ENCODE measurements at places on chromosomes 11 and 22.

GRCh38 chr11:120098503-120099020 is 39.4 kb downstream of the TRIM29 start:
- DNase-seq, result no peak

DNA sequence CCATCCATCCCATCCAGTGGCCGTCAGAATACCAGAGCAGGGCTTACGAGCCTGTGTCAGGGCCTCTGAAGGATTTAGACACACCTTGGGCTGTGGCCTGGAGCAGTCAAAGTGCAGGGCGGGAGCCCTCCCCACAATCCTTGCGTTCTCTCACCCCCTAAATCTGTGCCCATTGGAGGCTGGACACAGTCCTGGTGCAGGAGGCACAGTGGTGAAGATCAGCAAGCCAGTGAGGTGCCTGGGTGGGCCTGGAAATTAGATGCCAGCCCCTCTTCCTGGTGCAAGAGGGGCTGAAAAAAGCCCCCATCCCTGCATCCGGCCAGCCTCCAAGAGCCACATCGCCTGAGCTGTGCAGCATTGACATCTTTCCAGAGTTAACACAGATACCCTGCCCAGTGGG is 1045.8 kb downstream of the TBC1D22A start:
- no peak for DNase-seq

DNA sequence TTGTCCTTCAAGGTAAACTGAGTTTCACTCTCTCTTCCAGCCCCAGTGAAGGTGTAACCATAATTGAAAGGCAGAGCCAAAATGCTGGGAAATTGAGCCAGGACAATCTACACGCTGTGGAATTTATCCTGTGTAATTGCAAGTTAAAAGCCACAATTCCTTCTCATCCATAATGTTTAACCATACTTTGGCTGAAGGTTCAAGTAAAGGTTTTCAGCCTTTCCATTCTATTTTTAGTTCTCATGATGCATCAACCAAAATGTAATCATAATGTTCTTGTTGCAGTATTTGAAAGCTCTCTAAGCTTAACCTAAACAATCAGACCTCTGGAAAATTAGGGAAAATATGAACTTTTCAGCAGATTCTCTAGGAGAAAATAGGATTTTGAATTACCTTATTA is 14.0 kb upstream of the ARHGAP42 start:
- no peak for DNase-seq

DNA sequence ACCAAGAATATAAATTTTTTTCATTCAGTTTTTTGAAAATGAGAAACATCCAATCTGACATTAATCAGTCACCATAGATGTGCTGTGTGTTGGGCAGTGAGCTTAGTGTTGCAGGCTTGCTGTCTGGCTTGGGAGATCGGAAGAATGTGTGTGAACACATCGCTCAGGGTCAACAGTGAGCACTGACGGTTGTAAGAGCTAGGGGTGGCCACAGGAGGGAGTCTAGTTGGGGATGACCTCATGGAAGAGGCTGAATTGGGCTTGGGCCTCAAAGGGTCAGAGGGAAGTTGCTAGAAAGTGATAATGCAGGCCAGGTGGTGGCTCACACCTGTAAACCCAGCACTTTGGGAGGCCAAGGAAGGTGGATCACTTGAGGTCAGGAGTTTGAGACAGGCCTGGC is 375.4 kb downstream of the DDX10 start:
- DNase-seq, result no peak

GRCh38 chr11:102632026-102632425 is 6.9 kb upstream of the MMP20 start:
- no peak for DNase-seq

DNA sequence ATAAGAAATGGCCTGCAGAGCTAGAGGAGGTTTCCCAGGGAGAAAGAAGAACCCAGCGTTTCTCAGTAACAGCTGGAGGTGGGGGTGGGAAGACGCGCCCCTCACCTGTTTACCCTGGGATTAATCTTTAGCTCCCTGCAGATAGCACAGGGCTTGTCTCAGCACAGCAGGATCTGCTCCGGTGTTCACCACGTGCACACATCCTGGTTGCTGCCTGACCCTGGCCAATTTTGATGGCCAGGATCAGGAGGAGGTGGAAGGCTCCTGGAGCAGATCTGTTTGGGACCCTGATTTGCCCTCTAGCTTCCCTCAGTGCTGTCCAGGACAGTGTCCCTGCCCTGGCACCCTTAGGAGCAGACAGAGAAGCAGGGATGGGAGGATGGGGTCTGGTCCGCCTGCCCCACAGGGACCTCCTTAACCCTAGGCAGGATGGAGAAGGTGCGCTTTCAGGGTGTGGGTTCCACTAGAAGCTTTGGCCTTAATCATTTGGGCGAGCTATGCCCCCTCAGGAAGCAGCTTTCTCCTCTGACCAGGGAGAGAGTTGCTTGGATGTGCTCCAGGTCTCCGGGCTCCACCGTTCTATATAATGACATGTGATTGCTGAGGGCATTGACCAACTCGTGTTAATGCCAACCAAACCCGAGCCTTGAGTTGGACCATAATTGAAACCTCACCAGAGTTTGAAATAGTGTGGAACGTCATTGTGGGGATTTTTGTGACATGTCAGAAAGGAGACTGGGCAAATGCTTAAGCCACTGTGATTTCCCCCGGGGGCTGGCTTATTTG is 19.3 kb downstream of the UPB1 start:
- no peak for DNase-seq

DNA sequence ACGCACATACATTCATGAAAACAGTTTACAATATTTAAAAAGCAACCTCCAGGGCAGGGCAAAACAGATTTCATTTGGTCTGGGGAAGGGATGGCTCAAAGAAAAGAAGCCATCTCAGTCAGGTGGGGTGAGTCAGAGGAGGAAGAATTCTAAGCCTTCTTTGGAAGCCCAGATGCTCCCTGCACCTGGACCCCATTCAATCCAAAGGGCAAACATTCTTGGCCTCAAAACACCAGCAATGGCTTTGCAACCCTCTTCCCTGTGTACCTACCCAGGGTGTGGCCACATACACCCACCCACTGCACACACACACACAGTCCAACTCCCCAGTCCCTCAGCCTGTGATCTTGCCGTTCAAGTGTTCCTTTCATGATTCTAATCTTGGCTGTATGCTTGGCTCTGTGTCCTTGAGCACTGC is 2.0 kb downstream of the KCNE3 start:
- DNase-seq, result no peak

DNA sequence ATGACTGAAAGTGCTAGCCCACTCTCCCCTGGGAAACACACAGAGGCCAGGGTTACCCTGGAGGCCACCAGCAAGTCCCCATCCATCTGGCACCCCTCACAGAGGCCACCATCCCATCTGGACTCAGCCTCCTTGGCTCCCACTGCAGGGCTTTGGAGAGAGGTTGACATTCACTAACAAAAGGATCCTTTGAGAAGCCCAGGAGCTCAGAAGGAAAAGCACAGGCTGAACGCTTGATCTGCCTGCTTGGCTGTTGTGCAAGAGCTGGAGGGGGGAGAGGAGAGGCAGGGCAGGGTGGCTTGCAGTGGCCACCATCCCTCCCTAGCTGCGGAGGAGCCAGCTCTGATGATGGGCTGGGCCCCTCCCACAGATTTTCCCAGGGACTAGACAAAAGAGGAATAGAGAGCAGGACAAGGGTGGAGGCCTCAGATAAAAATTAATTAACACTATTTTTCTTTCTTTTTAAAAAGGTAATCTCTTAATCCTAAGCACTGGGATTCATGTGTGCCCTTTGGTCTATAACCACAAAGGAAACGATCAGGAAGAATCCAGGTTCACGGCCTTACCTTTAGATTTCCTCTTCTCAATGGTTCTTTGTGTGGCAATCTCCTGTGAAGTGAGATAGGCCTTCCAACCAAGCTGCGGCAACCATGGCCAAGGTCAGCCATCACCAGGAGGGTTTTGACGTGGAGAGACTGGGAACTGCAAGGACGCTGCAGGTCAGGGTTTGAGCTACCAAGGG is 154.7 kb downstream of the BARX2 start:
- DNase-seq, result no peak

GRCh38 chr11:122656631-122657101 is 1.1 kb downstream of the UBASH3B start:
- no peak for DNase-seq

GRCh38 chr22:50733521-50734342 is 4.3 kb upstream of the ACR start:
- no peak for DNase-seq

- no peak for DNase-seq
Observed at GRCh38 chr22:22194931-22195264, 49.7 kb upstream of the VPREB1 start.
